ENCODE measurements at places on chromosomes 7 and 10.

DNA sequence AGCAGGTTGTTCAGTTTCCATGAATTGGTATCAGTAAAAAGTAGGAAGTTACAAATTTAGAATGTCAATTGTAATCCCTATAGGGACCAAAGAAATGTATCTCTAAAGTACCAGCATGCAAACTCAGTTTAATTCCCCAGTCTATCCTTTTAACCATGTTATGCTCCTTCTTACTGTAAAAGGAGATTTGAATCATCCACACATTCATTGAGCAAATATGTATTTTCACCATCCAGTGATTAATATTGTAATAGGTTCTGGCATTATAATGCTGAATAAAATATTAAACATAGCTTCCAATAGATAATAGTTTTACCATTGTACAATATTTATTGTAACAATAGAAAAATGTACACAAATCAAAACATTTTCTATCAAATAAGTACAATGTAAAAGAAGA is 228.2 kb upstream of the SEMA3A start:
- DNase-seq: no peak

DNA sequence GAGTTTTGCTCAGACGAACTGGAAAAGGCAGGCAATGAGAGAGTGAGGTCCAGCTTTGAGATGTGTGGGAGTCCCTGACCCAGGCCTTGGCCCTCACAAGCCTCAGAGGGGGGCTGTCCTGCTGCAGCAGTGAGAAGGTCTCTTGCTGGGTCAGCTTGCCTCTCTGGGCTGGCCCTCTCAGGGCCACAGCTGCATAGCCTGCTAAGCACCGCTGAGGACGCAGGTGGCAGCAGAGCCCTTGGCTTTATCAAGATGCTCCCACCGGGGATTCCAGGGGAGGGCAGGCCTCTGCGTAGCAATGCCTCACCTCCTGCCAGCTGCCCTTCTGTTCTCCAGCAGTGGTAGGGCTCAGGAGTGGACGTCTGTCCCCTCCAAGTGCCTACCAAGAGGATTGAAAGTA is 128.7 kb downstream of the COBL start:
- DNase-seq: no peak

DNA sequence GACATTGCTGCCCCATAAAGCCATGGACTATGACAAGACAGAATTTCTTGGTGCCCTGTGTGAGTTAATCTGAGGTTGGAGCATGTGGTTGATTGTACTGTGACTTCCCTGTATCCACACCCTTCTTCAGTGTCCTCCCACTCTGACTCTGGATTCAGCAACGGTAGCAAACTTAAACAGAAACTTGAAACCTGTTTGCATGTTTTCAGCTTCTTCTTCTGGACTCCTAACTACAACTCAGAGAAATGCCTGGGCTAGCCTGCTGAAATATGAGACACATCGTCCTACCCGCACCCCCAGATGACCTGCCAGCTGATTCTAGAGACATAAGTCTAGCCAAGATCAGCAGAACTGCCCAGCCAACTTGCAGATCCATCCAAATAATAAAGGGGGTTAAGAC is 78.4 kb downstream of the IPMK start:
- DNase-seq: no peak

- DNase-seq: no peak
Measured at GRCh38 chr10:86102451-86102850, 264.1 kb downstream of the GRID1 start.

DNA sequence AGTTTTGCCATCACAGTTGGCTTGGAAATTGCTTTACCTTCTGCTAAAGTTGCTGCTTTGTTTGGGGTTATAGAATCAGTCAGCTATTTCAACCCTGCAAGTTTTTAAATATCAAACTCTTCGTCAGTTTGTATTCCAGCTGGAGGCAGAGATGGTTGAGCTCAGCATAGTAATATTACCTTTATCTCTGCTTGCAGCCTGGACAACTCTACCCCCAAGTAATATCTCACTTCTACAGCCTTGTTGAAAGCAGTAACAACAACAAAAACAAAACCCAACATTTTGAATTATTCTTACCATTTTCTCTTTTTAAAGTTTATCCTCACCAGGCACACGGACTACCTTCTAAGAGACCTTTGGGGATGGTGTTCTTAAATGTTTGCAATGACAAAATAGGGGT is 239.1 kb upstream of the PHF14 start:
- no peak for DNase-seq
